CD4-positive, alpha-beta memory T cell (primary cell): ENCODE measurements at places on chromosomes 7 and 10. TPM values are rescaled to one million over a fixed set of nuclear protein-coding genes. Genes with fewer than 3 reads are reported as not detected.
A peak's percentile ranks its signal among the peaks of the same experiment; 100 is the strongest.

The LBX1 gene
- polyA plus RNA-seq, result not detected

GRCh38 chr7:27269455-27269854 is 26.9 kb downstream of the EVX1 start:
- no peaks in the 10 kb centered on the region for H3K27me3 ChIP-seq
- H3K27ac ChIP-seq, result no peak overlapping the region

GRCh38 chr10:50496228-50496627 is 127.5 kb downstream of the SGMS1 start:
- no peaks in the 10 kb centered on the region for H3K27me3 ChIP-seq
- H3K27ac ChIP-seq, result no peak overlapping the region
- no peak for DNase-seq
- H3K36me3 ChIP-seq, result no peaks in the 10 kb centered on the region

DNA sequence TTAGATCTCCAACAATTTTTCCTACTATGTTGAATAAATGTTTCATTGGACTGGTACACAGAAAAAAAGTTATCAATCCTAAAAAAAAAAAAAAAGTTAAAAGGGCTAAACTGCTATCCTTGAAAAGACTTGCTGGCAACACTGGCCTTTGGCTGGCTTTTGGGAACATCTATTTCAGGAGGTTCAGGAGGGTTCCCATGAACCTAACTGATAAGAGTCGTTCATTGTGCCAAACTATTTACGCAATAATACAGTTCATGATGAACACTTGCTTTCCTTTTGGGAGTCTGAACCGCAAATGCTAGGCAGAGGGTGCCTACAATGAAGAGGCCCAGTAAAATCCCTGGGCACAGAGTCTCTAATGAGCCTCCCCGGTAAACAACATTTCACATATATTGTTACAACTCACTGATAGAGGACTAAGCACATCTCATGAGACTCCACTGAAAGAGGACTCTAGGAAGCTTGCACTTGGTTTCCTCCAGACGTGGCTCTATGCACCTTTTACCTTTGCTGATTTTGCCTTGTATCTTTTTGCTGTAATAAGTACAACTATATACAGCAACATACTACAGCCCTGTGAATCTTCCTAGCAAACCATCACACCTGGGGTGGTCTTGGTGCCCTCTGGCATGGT is 45.0 kb downstream of the ZFAND4 start:
- H3K27me3 ChIP-seq, result no peaks in the 10 kb centered on the region
- no peak for DNase-seq
- no peak overlapping the region for H3K4me3 ChIP-seq
- no peaks in the 10 kb centered on the region for H3K4me1 ChIP-seq
- no peak overlapping the region for H3K27ac ChIP-seq

GRCh38 chr7:74002474-74003017 is 25.4 kb upstream of the ELN start:
- H3K4me1 ChIP-seq, result no peaks in the 10 kb centered on the region
- H3K36me3 ChIP-seq, result no peaks in the 10 kb centered on the region
- DNase-seq, result no peak
- H3K4me3 ChIP-seq, result no peak overlapping the region
- no peaks in the 10 kb centered on the region for H3K27me3 ChIP-seq
- no peak overlapping the region for H3K27ac ChIP-seq

DNA sequence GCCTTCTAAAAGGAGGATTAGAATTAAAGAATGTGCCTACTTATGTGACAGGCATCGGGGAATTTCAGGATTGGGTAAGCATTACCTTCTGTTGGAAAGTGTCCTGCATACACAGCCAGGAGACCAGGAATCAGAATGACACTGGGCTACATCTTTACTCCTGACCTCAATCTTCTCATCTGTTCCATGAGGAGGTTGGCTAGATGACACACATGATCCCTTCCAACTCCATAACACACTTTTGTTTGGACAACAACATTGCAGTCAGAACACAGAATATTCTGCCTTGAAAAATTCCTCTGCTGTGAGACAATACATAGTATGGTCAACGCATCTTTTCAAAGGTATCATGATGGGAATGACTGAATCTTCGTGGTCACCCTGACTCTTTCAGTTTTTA is 1281.2 kb upstream of the SORCS1 start:
- H3K4me3 ChIP-seq, result no peak overlapping the region
- no peak overlapping the region for H3K27ac ChIP-seq
- no peak for DNase-seq
- no peaks in the 10 kb centered on the region for H3K27me3 ChIP-seq
- H3K4me1 ChIP-seq, result no peaks in the 10 kb centered on the region
- H3K36me3 ChIP-seq, result no peaks in the 10 kb centered on the region

The GRM3 gene
- polyA plus RNA-seq, result not detected

The DIP2C gene
- 1.1 TPM for polyA plus RNA-seq

DNA sequence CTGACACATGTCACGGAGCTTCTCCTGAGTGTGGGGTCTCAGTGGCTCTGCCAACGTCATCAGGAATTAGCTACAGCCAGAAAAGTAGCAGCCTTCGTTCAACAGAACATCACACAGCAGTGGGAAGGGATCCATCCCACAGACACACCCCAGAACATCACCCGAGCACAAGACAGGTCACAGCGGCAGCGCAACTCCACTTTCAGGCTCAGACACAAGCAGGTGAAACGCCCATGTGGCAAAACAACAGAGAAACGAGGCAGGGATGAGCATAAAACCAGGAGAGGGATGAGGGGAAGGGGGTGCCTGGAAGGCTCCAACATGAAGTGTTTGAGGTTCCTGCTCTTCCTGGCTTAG is 44.8 kb downstream of the CAMK2B start:
- no peaks in the 10 kb centered on the region for H3K4me1 ChIP-seq
- H3K36me3 ChIP-seq, result no peaks in the 10 kb centered on the region
- no peak for DNase-seq

The PPP1R17 gene
- not detected for polyA plus RNA-seq

DNA sequence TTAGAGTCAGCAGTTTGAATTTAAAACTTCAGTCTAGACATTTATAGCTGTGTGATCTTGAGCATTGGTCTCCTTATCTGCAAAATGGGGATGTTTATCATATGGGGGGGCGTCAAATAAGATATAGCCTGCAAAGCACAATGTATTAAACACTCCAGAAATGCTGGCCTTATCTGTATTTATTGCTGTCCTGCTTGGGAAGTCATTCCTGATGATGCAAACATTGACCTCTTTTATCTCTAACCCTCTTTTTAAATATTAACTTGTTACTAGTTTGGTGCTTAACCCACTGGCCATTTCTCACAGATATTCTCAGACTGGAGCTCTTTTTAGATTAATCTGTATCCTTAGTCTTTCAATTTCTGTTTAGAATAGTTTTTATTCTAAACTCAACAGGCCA is 13.2 kb downstream of the MRPS33 start:
- H3K4me3 ChIP-seq, result no peak overlapping the region
- H3K27ac ChIP-seq, result no peak overlapping the region
- DNase-seq, result no peak
- no peaks in the 10 kb centered on the region for H3K27me3 ChIP-seq
- H3K4me1 ChIP-seq, result no peaks in the 10 kb centered on the region

GRCh38 chr7:1531979-1532455 is 1.5 kb downstream of the MAFK start:
- no peaks in the 10 kb centered on the region for H3K36me3 ChIP-seq
- no peaks in the 10 kb centered on the region for H3K27me3 ChIP-seq
- DNase-seq, result no peak
- peak overlapping the region; percentile 77 for H3K27ac ChIP-seq
- H3K4me3 ChIP-seq, result peak overlapping the region; percentile 74
- peaks cover 38% of the 10 kb centered on the region for H3K4me1 ChIP-seq
